ENCODE measurements at places on chromosomes 6 and 20. TPM values are rescaled to one million over a fixed set of nuclear protein-coding genes. Genes with fewer than 3 reads are reported as not detected.

GGTLC1 gene
- total RNA-seq = not detected

TMEM151B gene
- not detected for total RNA-seq

HTR1E gene
- total RNA-seq = not detected

TCP11 gene
- not detected for total RNA-seq

VPS52 gene
- total RNA-seq = 70.6 TPM

DNA sequence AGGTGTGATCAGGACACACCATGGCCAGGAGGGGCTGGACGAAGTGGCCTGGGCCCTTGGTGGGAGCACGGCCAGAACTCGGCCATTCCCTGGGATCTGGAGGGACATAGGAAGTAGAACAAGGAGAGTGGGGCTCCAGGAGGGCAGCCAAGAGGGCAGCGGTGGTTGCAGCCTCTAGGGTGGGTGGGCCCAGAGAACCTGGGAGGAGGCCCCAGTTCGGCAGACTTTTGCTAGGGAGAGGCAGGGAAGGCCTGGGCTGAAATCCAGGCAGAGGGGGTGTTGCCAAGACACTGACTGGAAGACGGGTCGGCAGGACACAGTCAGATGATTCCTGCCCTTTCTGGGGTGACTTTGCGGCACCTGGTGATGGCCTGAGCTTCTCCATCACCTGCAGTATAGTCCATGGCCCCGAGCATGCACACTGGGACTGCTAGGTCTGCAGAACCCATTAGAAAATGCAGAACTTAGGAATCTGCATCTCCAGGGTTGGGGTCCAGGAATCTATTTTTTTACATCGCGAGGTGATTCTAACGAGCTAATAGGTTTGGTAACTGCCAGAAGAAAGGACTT, 224.8 kb downstream of the SYNDIG1 start:
- DNase-seq = no peak

- no peak for DNase-seq
Observed at GRCh38 chr6:4358414-4359107, 223.2 kb upstream of the ECI2 start.

- no peak for DNase-seq
Observed at GRCh38 chr6:108383981-108384380, 89.1 kb downstream of the AFG1L start.

GRCh38 chr6:71083308-71083820, 126.5 kb upstream of the B3GAT2 start:
- no peak for DNase-seq

DNA sequence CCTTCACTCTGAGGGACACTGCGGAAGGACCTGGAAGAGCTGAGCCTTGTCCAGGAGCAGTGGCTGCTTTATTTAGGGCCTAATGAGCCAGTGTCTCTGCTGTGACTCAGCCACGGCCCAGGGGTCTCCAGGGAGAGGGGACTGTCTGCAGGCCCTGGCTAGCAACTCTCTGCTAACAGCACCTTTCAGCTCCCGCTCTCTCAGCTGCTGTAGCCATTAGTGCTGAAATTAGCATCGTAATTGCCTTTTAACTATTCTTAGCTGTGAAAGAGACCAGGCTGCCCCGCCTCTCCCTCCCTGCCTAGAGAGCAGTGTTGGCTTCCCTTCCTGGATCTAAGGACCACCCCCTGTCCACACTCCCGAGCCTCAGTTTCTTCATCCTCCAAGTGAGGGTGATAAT, 53.1 kb upstream of the SLC32A1 start:
- DNase-seq = no peak

DNA sequence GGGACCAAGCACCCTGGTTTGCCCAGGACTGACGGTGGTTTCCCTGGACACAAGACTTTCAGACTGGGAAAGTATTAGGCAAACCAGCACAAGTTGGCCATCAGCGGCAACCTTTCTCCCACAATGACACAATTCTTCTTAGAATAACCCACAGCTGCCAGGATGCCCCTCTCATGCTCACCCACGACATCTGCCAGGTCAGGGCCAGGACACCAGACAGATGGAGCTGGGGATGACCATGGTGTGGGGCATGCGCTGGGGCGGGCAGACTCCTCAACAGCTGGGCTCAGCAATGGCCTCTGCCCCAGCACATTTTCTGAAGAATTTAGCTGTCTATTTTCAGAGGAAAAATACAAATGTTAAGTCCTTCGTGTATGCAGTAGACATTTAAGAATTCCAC, 226.4 kb downstream of the FNDC1 start:
- DNase-seq = no peak

DNA sequence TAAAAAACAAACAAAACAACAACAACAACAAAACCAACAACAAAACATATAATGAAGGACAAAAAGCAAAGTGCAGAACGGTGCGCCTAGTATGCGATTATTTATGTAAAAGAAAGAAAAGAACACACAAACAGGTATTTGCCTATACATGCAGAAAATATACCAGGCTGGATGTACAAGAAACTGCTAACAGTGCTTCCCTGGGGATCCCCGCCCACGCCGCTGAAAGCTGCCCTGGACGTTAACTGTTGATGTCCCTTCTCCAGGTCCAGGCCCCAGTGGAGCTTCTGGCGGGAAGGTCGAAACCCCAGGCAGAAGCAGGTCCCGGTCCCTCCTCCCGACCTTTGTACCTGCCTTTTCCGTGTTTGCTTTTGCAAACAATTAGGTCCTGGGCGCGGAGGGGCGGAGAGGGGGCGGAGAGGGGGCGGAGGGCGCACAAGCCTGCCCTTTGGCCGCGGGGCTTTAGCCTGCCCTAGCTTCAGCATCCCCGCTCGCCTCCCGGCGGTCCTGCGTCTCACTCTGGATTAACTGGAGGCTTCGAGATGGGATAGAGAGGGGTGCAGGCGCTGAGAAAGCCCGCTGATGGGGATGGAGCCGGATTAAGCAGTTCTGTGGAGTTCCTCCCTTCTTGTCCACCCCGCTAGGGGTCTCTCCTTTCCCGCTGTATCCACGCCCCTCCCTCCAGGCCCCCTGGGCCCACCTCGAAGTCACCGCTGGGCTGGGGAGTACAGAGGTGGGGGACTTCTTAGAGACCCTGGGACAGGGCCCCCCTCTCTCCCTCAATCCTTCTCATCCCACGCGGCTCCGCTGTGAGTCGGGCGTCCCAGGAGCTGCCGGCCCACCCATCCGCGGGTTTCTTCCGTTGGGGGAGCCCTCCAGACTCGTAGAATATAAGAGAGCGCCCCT, 8.2 kb upstream of the AHCY start:
- no peak for DNase-seq

GRCh38 chr6:138931660-138932059, 56.4 kb downstream of the REPS1 start:
- no peak for DNase-seq

GRCh38 chr20:33947709-33948295, 45.9 kb upstream of the RALY start:
- no peak for DNase-seq

- no peak for DNase-seq
Observed at GRCh38 chr6:144549837-144550747, 265.0 kb downstream of the UTRN start.

- DNase-seq = no peak
Observed at GRCh38 chr6:43739642-43740091, 30.3 kb upstream of the VEGFA start.

Measured in CD4-positive, CD25-positive, alpha-beta regulatory T cell (primary cell).